CD4-positive, alpha-beta T cell treated with Interleukin-4 for 4 hours (primary cell): ENCODE measurements at places on chromosomes 3 and 15.

DNA sequence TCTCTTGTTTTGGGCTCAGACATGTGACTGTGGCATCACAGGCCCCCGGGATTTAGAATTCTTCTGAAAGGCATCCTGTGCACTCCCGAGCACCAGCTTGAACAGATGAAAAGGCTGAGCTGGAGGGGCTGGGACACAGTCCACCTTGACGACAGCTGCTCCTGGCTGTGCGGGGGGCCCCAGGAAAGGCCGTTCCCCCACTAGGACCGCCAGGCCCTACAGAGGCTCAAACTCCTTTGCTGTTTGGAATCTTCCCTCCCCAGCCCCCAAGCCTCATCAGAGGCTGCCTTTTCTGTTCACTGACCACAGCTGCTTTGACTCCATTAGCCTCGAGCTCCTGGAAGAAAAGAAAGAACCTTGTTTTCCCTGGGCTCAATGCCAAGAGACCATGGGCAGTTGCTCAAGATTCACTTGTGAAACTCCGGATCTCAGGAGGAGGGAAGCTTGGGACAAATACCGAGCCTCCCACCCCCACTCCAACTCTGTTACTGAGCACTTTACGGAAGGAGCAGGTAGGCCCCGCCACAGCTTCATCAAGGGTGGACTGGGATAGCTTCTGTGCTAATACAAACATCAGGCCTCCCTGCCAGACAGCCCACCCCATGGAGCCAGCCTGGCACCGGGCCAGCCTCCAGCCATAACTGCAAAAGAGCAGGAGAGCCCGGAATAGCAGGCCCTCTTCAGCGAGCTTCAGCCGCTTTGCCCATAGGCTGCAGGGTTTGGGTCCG is 15.7 kb downstream of the CIDEC start:
- DNase-seq: no peak

GRCh38 chr15:68337826-68338225 is 60.3 kb downstream of the FEM1B start:
- no peak for DNase-seq

DNA sequence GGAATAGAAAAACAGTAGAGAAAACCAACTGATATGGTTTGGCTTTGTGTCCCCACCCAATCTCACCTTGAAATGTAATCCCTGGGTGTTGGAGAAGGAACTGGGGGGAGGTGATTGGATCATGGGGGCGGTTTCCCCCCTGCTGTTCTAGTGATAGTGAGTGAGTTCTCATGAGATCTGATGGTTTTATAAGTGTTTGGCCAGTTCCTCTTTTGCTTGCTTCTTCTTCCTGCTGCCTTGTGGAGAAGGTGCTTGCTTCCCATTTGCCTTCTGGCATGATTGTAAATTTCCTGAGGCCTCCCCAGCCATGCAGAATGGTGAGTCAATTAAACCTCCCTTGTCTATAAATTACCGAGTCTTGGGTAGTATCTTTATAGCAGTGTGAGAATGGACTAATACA is 48.4 kb downstream of the EOMES start:
- DNase-seq: no peak

- no peak for DNase-seq
These were observed 149.8 kb downstream of the ROBO2 start for GRCh38 chr3:77189684-77190083.

DNA sequence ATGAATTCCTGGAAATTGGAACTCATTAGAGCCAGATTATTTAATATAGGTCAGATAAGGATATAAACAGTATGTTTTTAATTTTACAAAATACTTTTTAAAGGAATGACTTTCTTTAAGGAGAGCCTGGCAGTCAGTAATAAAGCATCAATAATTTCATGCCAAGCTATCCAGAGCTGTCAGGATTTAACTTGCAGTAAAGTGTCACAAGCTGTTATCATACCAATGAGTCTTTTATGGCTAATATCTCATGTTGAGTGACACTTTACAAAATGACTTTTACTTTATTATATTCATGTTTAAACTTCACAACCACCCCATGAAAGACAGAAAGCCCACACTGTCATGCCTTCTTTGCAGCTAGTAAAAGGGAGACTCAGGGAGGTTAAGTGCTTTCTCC is 72.9 kb upstream of the C3orf49 start:
- no peak for DNase-seq

DNA sequence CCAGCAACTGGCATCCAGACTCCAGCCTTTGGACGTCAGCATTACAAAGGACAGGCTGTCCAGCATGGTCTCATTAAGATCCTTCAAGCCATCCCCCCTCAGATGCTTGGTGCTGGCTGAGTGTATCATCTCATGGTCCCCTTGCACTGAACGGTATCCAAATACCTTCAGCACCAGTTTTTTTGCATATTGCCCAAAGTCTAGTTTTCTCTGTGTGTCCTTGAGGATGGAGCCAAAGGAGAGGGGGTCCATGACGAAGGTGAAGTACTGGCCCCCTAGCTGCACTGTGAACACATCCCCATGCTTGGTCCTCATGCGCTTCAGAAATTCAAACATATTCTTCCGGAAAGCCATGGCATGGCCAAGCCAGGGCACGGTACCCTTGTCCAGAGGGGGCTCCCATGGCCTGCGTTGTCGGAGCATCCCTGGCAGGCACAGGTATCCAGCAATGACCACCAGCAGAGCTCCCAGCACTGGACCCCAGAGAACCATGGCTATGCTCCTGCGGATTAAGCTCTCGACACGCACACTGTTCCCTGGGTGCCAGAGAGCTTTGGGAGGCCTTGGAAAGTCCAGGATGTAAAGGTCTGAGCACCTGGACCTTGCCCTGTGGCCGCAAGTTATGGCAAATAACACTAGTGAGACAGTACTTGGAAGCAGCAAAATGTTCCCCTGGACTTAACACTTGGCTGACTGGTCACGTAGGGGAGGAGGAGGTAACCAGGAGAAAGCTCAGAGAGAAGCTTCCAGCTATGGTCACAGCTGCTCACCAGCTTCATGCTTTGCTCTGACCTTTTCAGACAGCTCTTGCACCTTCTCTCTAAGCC is at the start of gene CYP8B1:
Gene CYP8B1 (minus strand): TSS at position 555 of the 827 bp plus-strand sequence. CDS start 63 bp downstream, at position 492.
- no peak for DNase-seq

DNA sequence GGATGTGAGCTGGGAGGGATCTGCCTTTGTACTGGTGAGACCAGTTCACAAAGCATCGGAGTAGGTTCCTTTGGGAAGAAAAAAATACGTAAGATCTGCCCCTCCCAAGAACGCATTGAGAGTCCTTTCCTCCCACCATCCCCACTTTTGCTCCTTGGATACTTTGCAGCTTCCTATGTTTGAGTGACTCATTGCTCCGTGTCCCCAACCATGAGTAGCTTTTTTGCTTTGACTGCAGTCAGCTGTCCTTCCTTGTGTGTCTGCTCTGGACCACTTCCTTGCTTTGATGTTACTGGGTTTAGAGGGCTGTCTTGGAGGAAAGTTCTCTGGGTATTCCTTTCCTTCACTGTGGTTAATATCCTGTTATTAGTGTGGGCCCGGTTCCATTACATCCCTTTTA is 43.2 kb upstream of the PTPN23 start:
- no peak for DNase-seq

DNA sequence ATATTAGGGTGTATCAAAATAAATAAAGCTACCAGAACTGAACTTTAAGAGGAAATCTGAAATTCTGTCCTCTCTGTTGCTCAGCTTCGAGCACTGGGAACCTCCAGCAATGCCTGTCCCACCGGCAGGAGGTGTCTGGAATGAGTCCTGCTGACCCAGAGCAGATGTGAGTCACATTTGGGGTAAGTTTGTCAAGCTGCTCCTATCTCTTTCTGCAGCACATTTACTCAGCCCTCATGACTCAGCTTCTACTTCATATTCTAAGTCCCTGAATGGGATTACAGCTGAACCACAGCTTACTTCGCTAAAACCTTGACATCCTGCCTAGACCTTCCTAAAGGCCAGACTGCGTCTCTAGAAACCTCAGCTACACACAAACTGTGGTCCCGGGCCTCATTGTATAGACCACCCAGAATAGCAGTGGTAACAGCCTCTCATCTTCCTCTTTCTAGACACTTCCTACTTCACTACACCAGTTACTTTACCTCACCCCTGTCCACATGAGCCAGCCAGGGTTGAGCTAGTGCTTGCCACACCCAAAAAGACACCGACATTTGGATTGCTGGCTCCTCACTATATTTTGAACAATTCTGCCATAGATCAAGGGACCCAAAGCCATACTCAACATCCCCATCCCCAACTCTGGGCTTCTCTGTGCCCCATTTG is 109.6 kb upstream of the TMCO5A start:
- DNase-seq: no peak

GRCh38 chr15:76431971-76432370 is 95.4 kb downstream of the ISL2 start:
- no peak for DNase-seq

- DNase-seq: no peak
These were observed 229.9 kb downstream of the CHST2 start for GRCh38 chr3:143349455-143349854.

GRCh38 chr15:47422881-47423665 is 294.2 kb upstream of the SEMA6D start:
- DNase-seq: no peak

DNA sequence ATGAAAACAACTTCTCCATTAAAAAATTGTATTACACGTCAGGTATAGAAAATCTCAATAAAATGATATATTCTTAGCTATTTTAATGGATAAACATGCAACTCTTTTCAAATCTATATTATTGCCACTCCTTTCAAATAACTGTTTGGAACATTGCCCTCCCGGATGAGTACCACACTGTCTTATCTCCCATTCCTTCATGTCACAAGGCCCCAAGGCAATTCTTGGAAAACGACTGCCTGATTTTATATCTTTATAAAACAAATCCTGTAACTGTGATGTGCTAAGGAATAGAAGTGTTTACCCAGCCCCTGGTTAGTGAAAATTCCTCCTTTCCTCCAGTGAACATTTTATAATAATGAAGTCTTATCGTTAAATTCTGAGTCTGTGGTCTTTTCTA is 6.2 kb upstream of the ZNF619 start:
- no peak for DNase-seq

- DNase-seq: no peak
These were observed 64.3 kb downstream of the SLCO3A1 start for GRCh38 chr15:91917686-91918360.

DNA sequence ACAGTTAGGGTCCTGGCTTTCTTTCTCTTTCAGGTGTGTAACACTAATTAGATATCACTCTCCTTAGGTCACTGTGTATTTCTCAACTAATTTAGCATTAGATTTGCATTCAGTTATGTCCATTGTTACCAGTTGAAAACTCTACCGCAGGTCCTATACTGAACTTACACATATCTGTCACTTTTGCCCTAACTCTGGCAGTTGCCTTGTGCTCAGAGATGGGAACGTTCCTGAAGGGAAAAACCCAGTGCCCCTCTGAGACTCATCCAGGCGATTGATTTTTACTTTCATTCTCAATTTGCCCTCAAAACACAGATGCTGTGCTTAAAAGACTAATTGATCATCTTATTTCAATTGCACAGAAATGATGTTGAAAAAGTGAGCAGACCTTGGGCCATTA is 249.1 kb downstream of the ALCAM start:
- no peak for DNase-seq

DNA sequence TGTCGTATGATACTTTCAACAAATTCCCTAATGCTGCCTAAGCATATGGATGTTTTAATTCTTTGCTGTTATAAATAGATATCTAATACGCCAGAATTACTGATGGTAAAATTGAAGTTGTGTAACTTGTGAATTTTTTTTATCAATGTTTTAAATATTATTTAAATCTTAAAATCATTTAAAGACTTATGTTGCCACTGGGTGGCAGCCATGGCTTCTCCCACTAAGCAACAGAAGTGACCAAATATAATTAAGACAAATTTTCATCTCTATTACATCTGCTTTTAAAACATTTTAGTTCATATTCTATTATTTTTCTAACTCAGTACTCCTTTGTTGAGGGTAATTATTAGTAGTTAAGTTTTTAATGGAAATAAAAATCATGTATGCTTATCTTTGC is 8.1 kb upstream of the IL20RB start:
- no peak for DNase-seq

DNA sequence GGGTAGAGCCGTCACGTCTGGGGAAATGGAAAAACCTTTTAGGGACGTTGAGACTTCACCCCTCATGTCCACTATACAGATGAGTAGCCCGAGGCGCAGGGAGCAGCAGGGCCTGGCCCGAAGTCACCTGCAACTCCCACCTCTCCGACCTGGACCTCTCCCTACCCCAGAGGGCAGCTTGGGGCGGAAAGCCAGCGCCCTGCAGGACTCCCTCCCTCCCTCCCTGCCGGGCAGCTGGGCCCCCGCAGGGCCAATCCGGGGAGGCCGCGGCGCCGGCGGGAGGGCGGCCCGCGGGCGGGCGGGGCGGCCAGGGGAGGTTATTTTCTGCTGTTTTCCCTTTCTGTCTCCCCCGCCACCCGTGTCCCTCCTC is 2.0 kb downstream of the WNT7A start:
- DNase-seq: no peak

DNA sequence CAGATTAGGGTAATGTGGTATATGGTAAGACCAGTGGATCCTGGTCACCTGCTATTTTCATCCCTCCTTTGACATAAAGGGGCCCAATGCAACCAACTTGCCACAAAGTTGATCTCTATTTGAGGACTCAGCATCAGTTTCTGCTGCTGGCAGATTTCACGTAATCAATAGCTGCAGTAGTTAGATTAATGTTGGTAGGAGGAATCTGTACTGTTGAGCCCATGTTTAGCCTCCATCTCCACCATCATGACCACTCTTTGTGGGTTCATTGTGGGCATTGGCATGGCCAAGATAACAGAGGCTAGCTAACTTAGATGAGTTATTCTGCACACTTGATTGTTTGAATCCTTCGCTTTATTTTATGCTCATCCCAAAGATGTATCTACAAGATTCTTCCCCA is 29.9 kb downstream of the CGGBP1 start:
- no peak for DNase-seq

- no peak for DNase-seq
These were observed 7.6 kb upstream of the HES1 start for GRCh38 chr3:194128202-194128918.

GRCh38 chr3:45946307-45946706 is 3.0 kb downstream of the CXCR6 start:
- DNase-seq: peak; percentile 29

GRCh38 chr3:55701997-55702396 is 214.9 kb upstream of the WNT5A start:
- DNase-seq: no peak

DNA sequence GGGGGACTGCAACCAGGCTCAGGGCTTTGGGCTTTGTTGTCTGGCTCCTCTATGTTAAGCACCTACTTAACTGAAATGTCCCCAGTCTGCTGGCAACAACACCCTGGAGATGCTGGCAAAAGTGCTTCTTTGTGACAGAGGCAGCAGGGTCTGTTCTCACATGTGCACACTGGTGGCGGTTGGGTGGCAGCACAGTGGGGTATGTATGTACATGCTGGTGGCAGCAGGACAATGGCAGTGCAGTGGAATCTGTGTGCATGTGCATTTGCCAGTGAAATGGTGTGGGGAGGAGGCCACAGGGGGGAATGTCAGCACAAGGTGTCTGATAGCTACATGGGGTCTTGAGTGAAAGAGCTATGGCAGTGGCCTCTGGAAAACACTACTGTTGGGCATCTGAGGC is 830.3 kb downstream of the DIPK2A start:
- no peak for DNase-seq

DNA sequence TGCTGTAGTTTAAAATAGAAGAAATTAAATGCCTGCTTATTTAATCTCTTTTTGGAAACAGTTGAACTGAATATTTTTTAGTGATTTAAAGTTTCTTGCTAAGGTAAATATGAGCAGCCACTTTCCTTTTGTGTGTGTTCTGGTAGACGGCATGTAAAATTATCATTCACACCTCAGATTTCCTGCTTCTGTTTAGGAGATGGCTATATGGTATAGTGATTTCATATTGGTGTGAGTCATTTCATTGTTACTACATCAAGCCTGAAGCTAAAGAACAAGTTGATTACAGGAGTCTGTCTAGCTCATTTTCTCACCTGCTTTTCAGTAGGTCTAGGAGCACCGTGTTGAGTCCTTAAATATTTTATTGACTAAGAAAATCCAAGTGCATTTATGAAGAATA is 2.2 kb downstream of the LRCH3 start:
- DNase-seq: peak; percentile 76
